Activated T-helper 17 cell treated with anti-CD3 and anti-CD28 coated beads, Interleukin-2, amount 50 U/mL, for 72 hours (primary cell): ENCODE measurements at places on chromosomes 3 and 15. TPM values are rescaled to one million over a fixed set of nuclear protein-coding genes. Genes with fewer than 3 reads are reported as not detected.

The ROBO2 gene
- total RNA-seq: not detected

The COL7A1 gene
- total RNA-seq: 6.1 TPM

The ARGFX gene
- total RNA-seq: not detected

The LARP6 gene
- total RNA-seq: not detected

The CD200R1 gene
- total RNA-seq: 5.7 TPM

The LYSMD2 gene
- total RNA-seq: 16.2 TPM

The GYG1 gene
- 37.4 TPM for total RNA-seq

The SLC12A1 gene
- total RNA-seq: not detected

The FBXW12 gene
- not detected for total RNA-seq

The SPATA12 gene
- not detected for total RNA-seq

The KCNH8 gene
- not detected for total RNA-seq

The RNF111 gene
- total RNA-seq: 46.2 TPM

The CCDC9B gene
- 2.7 TPM for total RNA-seq

The SYNM gene
- 0.58 TPM for total RNA-seq

The MYZAP gene
- total RNA-seq: not detected

The BUB1B gene
- 99.5 TPM for total RNA-seq

The TRPM1 gene
- total RNA-seq: not detected

The GRM2 gene
- total RNA-seq: 0.45 TPM

The SLC9C1 gene
- total RNA-seq: not detected

The AP3B2 gene
- total RNA-seq: 0.41 TPM

The ACAD9 gene
- 59.8 TPM for total RNA-seq

The DUOXA2 gene
- not detected for total RNA-seq

The ASB14 gene
- total RNA-seq: not detected

The SPINT1 gene
- 8.4 TPM for total RNA-seq

The DTX3L gene
- 44.0 TPM for total RNA-seq

The AP4E1 gene
- 10.6 TPM for total RNA-seq

The STAB1 gene
- total RNA-seq: 0.19 TPM
